Stimulated activated CD4-positive, alpha-beta T cell treated with anti-CD3 and anti-CD28 coated beads, Interleukin-15, amount 100 ng/mL, for 48 hours (primary cell): ENCODE measurements at places on chromosomes 3 and 15.

GRCh38 chr15:55661428-55661827 is 73.3 kb upstream of the PYGO1 start:
- DNase-seq: no peak

DNA sequence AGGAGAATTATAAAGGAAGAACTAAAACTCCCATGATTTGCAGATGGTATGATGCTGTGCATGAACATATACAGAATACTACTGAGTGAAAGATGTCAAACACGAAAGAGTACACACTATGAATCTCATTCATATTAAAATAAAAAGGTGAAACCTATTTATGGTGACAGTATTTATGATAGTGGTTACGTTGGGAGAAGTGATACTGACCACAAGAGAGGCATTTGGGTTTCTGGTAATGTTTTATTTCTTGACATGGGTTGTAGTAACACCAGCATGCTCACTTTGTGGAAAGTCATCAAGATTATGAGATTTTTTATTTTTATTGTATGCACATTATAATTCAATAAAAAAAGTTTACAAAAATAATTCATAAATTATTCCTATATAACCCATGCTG is 324.0 kb downstream of the GAP43 start:
- no peak for DNase-seq

DNA sequence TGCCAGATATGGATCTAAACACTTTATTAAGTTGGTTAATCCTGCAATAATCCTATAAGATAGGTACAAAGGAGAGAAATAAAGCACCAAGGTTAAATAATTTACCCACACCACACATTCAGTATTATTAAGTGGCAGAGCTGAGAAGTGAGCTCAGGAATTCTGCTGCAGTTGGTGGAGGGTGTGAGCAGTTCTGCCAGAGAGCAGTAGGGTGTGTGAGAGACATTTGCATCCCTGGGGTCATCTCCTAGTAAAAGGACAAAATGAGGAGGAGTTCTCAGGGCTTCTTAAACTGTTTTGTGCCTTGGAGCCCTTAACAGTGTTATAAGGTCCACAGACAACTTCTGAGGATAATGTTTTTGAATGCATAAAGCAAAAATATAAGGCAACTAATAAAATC is 484.5 kb downstream of the TAFA4 start:
- no peak for DNase-seq

GRCh38 chr15:38545179-38545578 is 19.4 kb downstream of the RASGRP1 start:
- no peak for DNase-seq
